ENCODE measurements at places on chromosomes 11 and 22. TPM values are rescaled to one million over a fixed set of nuclear protein-coding genes. Genes with fewer than 3 reads are reported as not detected.

DNA sequence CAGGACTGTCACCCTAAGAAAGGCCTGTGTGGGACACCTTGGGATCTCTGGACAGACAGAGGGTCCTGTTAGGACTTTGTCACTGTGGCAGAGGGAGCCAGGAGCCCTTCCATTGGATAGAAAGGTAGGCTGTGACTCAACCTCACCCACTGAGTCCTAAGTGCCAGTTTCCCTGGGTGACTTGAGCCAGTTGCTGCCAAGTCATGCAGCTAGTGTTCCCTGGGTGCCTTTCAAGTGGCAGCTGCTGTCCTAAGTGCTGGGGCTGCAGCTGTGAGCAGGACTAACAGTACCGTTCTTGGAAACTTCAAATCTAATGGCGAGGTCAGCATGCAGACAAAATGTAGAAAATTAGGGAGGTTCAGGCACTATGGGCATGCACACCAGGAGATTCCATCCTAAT, 393.7 kb downstream of the TMEM135 start:
- no peak overlapping the region for H3K27ac ChIP-seq
- H3K36me3 ChIP-seq = no peaks in the 10 kb centered on the region
- no peak overlapping the region for H3K4me3 ChIP-seq
- H3K4me1 ChIP-seq = no peaks in the 10 kb centered on the region

DNA sequence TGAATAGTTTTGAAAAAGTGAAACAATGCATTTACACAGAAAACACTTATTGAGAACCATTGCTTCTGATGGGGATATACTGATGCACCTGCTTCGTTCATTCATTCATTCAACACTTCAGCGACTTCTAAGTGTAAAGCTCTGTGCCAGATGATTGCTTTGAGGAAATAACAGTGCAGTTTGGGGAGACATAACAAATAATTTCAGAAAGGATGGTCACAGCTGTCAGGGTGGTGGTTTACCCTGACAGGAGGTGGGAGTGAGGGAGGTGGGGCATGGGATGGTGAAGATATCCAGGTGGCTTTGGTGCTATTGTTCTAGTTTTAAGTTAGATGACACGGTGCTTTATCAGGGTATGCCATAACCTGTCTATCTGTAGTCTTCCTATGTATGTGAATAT, 344.1 kb downstream of the LARGE1 start:
- DNase-seq = no peak
- no peaks in the 10 kb centered on the region for H3K36me3 ChIP-seq
- H3K27ac ChIP-seq = no peak overlapping the region
- no peaks in the 10 kb centered on the region for H3K27me3 ChIP-seq
- no peak overlapping the region for H3K4me3 ChIP-seq
- no peaks in the 10 kb centered on the region for H3K4me1 ChIP-seq

DNA sequence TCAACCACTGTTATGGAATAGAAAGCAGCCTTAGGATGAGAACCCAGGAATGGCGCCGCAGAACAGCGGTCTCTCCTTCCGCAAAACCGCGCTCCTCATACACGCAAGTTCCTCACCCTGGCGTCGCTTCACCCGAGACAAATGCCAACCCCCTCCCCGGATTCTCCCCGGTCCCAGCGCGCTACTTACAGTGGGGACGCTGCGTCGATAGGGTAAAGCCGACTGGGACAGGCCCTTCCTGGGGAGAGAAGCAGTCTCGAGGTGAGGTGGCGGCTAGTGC, 287 bp downstream of the RPS13 start:
- peaks cover 2% of the 10 kb centered on the region for H3K36me3 ChIP-seq
- peaks cover 3% of the 10 kb centered on the region for H3K4me1 ChIP-seq
- no peaks in the 10 kb centered on the region for H3K27me3 ChIP-seq

DNA sequence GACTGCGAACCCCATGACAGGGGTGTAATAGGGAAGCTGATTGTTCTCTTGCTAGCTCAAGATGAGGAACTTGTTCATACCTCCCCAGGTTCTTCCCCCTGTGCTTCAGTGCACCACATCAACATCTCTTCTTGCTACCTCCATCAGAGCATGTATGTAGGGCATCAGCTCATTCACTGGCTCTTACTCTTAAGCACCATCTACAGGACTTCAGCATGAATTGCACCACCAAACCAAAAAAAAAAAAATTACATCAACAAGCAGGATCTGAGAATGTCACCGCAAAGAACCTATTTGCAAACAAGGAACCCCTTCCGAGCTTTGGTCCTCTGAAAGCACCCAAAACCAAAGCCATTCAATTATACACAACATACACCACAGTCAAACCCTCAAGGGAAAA, 2226.5 kb upstream of the RAG2 start:
- no peaks in the 10 kb centered on the region for H3K36me3 ChIP-seq
- H3K27ac ChIP-seq = no peak overlapping the region
- no peaks in the 10 kb centered on the region for H3K27me3 ChIP-seq
- H3K4me1 ChIP-seq = no peaks in the 10 kb centered on the region
- H3K4me3 ChIP-seq = no peak overlapping the region

GRCh38 chr11:120625565-120625964, 114.0 kb downstream of the GRIK4 start:
- no peaks in the 10 kb centered on the region for H3K4me1 ChIP-seq
- H3K27me3 ChIP-seq = no peaks in the 10 kb centered on the region
- no peak for DNase-seq
- no peak overlapping the region for H3K27ac ChIP-seq
- no peaks in the 10 kb centered on the region for H3K36me3 ChIP-seq

GRCh38 chr11:737366-737765, 9.9 kb upstream of the TALDO1 start:
- no peaks in the 10 kb centered on the region for H3K4me1 ChIP-seq
- DNase-seq = no peak
- H3K4me3 ChIP-seq = no peak overlapping the region
- H3K27ac ChIP-seq = no peak overlapping the region
- no peaks in the 10 kb centered on the region for H3K27me3 ChIP-seq

GRCh38 chr22:25661073-25661472, 80.9 kb upstream of the MYO18B start:
- H3K27me3 ChIP-seq = no peaks in the 10 kb centered on the region
- no peak for DNase-seq
- no peak overlapping the region for H3K27ac ChIP-seq
- no peak overlapping the region for H3K4me3 ChIP-seq
- H3K36me3 ChIP-seq = no peaks in the 10 kb centered on the region

DNA sequence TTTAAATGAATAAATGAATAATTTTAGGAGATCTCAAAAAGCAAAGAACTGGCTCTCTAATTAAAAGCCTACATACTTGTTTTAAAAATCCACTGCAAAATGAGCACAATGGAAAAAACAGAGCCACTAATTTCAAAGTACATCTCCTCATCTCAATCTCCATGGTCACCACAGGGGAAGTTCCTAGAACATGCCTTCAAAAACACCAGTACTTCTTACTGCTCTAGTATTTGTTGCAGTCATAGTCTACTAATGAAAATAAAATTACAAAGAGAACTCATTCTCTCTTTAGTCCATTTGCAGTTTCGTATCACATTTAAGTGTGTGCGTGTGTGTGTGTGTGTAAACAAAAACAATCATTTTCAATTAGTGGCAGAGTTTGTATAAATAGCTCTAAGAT, 54.0 kb downstream of the PIK3C2A start:
- no peaks in the 10 kb centered on the region for H3K27me3 ChIP-seq
- H3K27ac ChIP-seq = no peak overlapping the region
- H3K4me1 ChIP-seq = peaks cover 5% of the 10 kb centered on the region
- H3K36me3 ChIP-seq = no peaks in the 10 kb centered on the region

Gene APOBEC3G
- 9.5 TPM for total RNA-seq

DNA sequence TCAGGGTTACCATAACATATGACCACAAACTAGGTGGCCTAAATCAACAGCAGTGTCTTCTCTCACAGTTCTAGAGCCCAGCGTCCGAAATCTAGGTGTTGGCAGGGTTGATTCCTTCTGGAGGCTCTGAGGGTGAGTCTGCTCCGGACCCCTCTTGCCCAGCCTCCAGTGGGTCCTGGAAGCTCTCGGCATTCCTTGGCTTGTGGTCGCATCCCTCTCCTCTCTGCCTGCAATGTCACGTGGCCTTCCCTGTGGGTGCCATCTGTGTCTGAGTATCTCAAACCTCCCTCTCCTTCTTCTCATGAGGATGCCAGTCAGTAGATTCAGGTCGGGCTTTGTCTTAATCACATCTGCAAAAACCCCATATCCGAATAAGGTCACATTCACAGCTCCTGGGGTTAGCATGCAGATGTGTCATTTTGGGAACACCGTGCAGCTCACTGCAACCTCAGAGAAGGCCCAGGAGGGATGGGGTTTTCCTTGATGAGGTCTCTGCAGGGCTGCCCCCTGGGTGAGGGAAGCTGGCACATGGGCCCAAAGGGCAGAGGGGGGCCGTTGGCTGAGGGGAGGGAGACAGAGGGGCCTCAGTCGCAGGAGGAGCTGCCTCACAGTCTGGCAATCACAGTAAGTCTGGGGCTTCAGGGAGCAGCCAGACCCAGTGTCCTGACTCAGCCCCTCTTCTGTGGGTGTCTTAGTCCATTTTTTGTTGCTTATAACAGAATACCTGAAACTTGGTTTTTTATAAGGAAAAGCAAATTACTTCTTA, 41.2 kb downstream of the PARVG start:
- peak; percentile 45 for DNase-seq
- no peaks in the 10 kb centered on the region for H3K27me3 ChIP-seq
- H3K4me3 ChIP-seq = no peak overlapping the region
- no peak overlapping the region for H3K27ac ChIP-seq
- no peaks in the 10 kb centered on the region for H3K36me3 ChIP-seq
